Right forelimb (tissue), 1 donor: ENCODE measurements at places on chromosomes 5 and 9.

DNA sequence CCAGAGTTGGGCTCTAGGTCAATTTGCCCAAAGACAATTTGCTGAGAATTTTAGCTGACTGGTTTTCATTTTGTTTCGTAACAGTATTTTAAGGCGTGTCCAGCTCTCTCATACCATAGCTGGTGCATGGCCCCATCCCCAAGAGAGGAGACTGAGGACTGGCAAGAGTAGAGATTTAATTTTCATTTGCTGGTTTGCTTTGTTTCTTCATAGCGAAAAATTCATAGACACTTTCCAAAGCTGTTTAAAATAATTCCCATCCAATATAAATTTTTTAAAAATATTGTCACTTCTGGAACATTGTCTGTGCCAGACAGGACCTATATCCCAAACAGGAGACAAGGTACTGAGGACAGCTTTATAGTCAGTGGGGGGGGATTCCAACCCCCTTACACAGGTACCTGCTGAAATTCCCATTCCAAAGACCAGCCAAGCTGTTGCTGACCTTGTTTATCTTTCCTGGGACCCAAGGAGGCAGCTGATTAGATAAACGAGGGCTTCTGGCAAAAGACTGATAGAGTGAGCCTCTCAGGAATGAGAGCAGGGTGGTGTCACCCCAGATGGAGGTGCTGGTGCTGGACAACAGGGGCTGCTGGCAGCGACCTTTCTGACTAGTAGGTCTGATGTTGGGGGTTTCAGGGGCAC, 6.8 kb upstream of the ANGPTL2 start:
- no peak for DNase-seq

DNA sequence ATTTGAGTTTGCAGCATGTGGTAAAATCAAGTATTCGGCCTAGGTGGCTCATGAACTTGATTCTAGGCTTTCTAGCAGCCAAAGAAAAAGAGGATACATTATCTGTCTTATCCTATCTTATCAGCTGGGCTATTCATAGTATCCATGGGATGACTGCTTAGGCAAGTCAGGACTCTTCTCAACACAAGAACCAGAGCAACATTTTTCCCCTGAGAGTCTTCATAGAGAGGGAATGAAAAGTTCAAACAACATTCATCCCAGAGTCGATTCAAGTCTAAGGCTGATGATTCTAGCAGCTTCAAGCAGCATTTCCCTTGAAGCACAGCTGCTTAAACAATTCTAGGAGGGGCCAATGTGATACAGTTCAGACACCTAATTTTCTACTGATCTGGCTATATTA, 3.0 kb downstream of the S100Z start:
- DNase-seq = no peak

DNA sequence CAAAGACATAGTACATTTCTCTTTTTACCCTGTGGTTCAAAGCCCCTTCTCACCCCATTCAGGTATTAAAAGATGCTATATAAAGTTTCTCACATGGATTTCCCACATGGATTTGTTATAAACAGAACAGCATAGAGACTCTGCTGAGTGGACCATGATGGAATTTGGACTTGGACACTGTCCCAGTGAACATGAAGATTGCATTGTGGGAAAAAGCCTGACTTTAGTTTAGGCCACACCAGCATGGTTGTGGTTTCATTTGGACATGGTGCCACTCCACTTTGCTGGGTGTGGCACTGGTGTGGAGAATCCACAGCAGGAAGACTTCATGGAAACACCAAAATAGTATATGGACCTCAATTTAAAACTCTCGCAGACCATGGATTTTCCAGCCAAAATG, 124.6 kb downstream of the ARHGAP26 start:
- DNase-seq = no peak

DNA sequence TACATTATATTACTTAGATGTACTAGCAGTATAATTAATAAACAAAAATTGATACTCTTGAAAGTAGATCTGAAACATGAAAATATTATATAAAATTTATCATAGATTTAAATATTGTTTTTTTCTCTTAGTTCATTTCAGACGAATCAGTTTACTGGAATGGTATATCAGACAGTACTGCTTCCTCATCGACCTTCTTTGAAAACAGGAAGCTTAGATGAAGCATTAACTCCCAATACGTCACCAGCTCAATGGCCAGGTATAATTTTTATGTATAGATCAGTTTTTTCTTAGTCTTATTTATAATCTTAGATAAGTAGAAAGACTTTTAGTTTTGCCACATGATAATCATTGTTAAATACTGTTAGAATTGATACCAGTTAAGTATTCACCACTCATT, 106.3 kb downstream of the DMXL1 start:
- no peak for DNase-seq

DNA sequence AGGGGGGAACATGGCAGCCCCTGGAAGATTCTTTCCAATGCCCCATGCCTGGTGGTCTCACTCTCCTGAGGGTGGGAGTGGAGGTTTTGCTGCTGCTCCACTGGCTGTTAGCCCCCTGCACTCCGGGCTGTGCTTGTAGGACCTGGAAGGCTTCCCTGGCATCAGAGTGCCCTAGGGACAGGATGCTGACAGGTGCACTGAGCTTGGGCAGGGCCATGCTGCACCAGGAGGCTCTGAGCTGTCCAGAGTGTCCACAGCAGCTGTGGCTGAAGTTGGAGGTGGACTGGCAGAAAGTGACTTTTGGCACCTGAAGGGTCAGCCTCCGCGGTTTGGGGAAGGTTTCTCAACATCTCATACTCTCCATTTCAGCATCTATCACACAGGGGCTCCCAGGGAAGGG, 249.1 kb downstream of the GADD45G start:
- no peak for DNase-seq

DNA sequence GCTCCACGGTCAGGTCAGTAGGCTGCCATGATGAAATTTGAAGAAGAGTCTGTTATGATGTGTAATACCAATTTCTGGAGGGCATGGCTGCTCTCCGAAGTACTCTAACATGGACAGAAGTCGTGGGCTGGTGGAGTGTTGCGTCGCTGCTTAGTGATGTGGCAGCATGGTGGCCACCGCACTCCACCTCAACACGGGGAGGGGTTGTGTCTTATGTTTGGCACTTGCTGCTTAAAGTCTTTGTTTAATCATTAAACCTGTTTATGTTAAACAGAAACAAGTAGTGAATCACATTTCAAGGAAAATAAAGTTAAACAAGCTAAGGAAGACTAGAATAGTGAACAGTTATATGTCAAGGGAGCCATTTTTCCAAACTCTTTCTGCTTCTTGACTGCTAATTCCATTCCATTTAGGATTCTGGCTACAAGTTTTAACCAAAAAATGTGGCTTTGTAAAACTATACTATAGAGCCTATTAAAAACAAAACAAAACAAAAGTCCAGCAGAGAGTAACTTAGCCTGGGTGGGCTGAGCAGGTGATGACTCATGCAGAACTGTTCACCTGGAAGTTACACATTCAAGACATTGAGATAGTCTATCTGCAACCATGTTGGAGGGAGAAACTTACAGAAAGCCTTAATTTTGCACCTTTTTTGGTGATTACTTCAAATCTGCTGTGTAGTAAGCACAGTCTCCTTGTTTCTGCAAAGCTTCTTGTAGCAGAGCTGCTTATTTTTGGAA, 9.5 kb downstream of the HABP4 start:
- no peak for DNase-seq

- DNase-seq = no peak
Observed at GRCh38 chr5:104757915-104758314, 1195.3 kb upstream of the NUDT12 start.

- DNase-seq = no peak
Observed at GRCh38 chr5:115320006-115320405, 23.6 kb upstream of the CCDC112 start.

- peak; percentile 73 for DNase-seq
Observed at GRCh38 chr9:134492281-134492691, 149.3 kb upstream of the COL5A1 start.

GRCh38 chr5:96743805-96744204, 63.9 kb downstream of the ERAP1 start:
- DNase-seq = no peak

DNA sequence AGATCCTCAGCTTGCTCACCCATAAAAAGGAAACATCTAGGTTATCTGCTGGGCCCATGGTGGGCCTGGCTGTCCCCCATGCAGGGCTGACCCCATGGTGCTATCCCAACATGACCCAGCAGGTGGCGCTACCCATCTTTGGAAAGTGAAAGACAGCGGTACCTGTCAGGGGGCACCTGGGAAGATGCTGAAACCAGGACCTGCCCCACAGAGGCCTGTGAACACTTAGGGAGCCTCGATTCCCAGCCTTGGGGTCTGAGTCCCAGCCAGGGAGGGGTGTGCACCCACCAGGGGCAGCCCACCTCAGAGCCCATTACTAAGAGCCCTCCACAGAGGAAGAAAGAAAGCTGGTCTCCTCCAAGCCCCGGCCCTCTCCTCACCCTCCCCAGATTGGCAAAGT, 46.6 kb upstream of the IPPK start:
- peak; percentile 80 for DNase-seq

DNA sequence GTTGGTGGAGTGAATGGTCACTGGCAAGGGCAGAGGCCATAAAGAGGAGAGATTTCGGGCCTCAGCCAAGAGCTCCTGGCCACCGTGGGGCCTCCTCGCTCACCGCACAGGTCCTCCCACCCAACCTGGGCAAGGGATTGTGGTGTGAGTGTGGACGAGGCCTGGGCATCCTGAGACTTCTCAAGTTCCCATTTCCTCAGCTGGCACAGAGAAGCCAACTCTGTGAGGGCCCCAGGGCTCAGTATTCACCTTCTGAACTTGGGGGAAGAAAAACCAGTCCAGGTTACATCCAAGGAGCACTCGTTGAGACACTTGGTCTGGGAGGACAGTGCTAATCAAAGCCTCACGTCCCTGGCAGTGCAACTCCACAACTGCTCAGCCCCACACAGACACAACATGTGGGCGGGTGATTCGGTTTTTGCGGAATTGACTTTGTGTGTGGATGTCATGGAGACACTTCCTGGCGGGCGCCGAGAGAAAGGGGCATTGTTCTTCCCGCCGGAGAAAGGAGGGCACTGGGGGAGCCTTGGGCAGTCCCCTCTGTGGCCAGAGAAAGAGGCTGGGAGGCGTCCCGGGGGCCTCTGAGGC, 28.5 kb upstream of the NKD2 start:
- DNase-seq = peak; percentile 65

GRCh38 chr9:131049829-131050715, 41.1 kb downstream of the LAMC3 start:
- DNase-seq = no peak

DNA sequence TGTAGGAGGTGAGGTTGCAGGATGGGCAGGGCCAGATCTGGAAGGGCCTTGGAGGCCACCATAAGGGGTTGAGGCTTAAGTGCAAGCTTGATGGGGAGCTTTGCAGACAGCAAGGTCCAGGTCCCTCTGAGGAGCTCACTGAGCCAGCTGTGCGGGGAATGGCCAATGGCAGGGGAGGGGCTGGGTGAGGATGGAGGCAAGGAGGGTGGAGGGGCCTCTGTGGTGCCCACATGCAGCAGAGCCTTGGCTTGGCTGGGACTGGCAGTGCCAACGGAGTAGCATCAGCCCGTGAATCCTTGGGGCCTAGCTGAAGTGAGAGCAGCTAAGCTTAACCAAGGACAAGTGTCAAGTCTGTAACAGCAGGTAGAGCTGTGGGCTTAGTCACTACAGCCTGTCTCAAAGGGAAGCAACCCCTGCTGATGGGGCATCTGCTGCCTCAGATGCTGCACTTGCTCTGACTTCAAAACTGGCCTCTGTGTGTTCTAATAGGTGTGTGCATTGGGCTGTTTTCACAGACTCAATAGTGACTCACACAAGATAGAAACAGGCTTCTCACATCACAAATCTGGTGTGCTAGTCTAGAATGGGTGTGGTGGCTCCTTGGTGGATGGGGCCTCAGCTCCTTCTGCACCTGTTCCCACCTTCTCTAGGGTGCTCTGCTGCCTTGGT, 16.3 kb downstream of the GALNT12 start:
- DNase-seq = no peak

DNA sequence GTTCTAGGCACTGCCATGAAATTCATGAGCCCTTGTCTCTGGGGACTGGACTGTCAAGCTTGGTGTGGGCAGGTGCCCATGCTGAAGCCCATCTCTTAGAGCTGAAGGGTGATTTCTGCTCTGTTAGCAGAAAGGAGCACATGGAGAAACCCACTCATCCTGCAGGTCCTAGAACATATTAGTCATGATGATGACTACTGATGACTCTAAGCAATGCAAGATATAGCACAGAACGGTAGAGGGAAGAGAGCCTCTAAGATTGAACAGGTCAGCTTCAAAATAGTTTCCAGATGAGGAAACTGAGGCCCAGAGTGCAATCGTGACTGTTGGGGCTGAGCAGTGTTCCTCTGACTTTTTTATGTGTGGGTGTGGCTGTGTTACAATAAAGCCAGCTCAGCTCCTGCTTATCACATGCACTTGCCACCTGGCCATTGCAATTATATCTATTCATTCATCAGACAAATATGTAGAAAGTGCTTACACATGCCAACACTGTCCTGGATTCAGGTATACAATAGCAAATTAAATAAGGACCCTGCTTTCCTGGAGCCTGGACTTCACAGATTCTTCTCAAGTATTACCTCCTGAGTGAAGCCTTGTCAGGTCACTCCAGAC, 140.2 kb upstream of the BRINP1 start:
- no peak for DNase-seq

GRCh38 chr9:77177894-77178794, 810 bp downstream of the VPS13A start:
- peak; percentile 56 for DNase-seq

GRCh38 chr5:16744164-16744880, 127.5 kb upstream of the RETREG1 start:
- no peak for DNase-seq

GRCh38 chr5:16854351-16854750, 81.7 kb downstream of the MYO10 start:
- no peak for DNase-seq

- peak; percentile 68 for DNase-seq
Observed at GRCh38 chr5:17174965-17175364, 42.5 kb upstream of the BASP1 start.

DNA sequence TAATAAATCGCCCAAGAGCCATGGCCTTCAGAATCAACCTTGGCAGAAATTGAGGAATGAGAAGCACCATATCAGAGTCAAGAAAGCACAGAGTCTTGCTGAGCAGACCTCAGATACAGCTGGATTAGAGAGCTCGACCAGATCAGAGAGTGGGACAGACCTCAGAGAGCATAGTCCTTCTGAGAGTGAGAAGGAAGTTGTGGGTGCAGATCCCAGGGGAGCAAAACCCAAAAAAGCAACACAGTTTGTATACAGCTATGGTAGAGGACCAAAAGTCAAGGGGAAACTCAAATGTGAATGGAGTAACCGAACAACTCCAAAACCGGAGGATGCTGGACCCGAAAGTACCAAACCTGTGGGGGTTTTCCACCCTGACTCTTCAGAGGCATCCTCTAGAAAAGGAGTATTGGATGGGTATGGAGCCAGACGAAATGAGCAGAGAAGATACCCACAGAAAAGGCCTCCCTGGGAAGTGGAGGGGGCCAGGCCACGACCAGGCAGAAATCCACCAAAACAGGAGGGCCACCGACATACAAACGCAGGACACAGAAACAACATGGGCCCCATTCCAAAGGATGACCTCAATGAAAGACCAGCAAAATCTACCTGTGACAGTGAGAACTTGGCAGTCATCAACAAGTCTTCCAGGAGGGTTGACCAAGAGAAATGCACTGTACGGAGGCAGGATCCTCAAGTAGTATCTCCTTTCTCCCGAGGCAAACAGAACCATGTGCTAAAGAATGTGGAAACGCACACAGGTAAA, 4.5 kb downstream of the NFX1 start:
- no peak for DNase-seq
